Osteocyte (in vitro differentiated cells): ENCODE measurements at places on chromosomes 1 and 21.
A peak's percentile ranks its signal among the peaks of the same experiment; 100 is the strongest.

DNA sequence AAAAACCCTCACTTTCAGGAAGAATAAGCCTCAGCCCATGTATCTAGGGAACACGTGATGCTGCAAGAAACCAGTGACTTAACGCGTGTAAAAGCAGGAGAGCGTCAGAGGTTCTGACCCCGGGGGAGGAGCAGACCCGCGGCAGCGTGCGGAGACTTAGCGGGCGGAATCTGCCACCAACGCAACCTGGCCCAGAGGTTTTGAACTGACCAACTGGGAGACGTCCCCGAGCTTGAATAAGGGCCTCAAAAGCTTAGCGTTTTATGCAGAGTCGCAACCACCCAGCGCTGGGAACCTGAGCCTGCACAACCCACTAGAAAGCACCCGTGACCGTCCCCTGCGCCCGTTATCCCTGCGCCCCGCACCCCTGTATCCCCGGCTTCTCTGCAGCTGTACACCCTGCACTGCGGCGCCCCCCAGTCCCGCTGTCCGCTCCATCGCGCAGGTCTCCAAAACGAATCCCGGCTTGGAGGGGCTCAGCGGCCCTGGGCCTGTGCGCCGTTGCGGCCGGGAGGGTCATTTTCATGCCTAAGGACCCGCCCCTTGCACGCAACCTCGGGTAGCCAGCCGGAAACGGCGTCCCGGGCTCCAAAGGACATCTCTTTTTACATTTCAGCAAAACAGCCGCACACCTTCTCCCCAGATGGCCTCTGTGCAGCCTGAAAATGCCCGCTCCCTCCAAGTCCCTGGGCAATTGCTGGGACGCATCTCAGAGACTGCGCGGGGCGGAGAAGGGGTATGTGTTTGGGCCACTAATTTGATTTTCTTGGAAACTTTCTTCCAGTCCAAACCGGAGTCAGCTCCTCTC, 29.4 kb upstream of the TRIM17 start:
- DNase-seq: no peak

DNA sequence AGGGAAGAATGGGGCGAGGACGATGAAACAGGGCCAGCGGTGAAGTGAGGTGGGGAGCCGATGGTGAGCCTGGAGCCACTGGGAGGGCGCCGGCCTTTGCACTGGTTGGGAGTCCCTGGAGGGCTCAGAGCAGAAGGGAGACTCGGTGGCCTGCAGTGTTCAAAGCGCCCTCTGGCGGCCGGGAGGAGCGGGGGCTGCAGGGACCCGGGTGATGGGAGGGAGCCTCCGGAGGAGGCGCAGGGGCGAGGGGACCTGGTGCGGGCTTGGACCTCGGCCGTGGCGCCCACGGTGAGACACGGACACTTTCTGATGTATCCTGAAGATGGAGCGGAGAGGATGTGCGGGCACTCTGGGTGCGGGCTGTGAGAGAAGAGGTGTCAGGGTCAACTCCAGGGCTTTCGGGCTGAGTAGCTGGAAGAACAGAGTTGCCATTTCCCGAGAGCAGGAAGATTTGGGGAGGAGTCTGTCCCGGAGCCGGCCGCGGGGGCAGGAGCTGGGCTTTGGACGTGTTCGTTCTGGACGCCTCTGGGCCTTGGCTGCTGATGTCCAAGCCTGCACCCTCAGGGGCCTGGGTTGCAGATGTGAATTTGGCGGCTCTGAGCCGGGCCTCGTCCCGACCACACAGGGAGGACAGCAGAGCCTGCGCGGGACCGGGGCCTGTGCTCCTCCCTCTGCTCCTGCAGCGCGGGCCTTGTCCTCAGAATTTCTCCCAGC, 29.7 kb downstream of the HEYL start:
- peak; percentile 88 for DNase-seq

- no peak for DNase-seq
These were observed 7.3 kb downstream of the GSTM5 start for GRCh38 chr1:109719337-109719837.

DNA sequence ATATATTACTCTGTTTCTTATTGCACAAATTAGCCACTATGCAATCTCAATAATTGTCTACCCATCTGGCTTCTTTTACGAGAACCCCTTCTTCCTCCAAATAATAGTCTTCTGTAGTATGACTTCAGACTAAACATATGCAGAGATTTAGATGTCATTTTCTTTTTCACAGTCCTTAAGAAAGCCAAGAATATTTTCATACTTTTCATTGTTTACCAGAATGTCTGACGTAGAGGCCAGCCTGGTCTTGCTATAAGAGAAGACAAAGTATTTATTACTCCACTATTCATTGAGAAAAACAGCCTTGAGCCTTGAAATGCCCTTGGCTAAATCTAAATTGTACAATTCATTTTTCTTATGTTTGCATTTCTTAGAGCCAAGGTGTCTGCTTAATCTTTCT, 714.9 kb upstream of the CXADR start:
- no peak for DNase-seq

DNA sequence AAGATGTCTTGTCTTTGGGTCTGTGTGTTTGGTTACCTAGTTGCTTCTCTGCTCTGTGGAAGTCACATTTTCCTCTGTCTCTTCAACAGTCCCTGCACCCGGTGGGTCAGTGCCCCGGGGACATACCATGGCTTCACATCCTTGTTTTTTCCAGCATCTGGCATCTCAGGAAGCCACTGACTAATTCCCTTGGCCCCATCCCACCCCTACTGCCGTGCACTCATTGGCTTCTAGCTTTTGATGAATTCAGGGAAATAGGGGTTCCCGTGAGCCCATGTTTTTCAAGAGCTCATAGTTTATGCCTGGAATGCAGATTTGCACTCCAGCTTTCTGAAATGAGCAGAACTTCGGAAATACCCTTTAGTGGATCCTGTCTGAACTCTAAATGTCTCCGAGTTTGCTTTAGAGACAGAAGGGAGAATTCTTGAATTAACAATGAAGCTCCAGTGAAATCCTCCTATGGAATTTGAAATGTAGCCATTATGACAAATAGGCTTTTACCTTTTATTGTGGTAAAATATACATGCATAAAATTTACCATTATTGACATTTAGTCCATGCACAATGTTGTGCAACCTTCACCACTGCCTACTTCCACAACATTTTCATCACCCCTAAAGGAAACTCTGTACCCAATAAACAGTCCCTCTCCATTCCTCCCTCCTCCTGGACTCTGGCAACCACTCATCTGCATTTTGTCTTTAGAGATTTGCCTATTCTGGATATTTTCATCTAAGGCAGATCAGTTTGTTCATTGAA, 67.5 kb downstream of the CLIC6 start:
- no peak for DNase-seq

DNA sequence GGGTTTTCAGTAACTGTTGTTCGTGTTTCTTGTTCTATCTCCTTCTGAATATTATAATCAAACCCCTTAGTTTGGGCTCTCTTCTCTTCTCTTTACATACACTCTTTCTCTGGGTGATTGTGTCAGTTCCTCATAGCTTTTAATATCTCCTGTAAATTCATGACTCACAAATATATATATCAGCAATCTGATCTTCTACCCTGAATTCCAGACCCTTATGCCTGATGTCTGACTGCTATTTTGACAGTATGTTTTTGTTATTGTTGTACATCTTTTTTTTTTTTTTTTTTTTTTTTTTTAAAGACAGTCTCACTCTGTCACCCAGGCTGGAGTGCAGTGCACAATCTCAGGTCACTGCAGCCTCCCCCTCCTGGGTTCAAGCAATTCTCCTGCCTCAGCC, 70.8 kb upstream of the MPC2 start:
- no peak for DNase-seq

DNA sequence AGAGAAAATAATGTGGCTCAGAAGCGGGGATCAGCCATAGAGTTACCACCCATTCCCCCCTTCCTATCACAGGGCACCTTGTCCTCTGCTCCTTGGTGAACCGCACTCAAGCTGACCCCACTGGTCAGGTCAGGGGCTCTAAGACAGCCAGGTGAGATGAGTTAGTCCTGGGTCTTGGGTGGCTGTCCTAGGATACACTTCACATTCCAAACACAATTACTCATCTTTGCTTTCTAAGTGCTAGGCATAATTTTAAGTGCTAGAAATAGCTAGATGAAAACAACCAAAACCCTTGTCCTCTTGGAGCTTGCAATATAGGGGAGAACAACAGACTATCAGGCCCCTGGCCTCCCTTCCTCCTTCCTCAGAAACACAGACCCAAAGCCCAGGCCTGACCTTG, 7.8 kb upstream of the MUTYH start:
- no peak for DNase-seq

DNA sequence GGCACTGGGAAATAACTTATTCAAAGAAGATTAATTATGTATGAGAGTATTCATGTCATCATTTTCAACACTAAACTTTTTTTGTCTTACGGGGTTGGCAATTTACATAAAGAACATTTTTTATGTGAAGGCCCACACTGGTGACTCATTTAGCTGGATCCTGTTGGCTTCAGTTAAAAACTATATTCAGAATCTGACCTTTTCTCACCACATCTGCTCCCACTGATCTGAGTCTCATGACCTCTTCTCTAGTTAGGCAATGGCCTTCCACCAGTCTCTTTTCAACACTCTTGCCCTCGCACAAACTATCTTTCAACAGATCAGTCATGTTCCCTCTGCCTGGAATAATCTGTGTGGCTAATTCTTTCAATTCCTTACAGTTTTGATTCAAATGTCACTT, 53.4 kb downstream of the TMPRSS15 start:
- DNase-seq: no peak

DNA sequence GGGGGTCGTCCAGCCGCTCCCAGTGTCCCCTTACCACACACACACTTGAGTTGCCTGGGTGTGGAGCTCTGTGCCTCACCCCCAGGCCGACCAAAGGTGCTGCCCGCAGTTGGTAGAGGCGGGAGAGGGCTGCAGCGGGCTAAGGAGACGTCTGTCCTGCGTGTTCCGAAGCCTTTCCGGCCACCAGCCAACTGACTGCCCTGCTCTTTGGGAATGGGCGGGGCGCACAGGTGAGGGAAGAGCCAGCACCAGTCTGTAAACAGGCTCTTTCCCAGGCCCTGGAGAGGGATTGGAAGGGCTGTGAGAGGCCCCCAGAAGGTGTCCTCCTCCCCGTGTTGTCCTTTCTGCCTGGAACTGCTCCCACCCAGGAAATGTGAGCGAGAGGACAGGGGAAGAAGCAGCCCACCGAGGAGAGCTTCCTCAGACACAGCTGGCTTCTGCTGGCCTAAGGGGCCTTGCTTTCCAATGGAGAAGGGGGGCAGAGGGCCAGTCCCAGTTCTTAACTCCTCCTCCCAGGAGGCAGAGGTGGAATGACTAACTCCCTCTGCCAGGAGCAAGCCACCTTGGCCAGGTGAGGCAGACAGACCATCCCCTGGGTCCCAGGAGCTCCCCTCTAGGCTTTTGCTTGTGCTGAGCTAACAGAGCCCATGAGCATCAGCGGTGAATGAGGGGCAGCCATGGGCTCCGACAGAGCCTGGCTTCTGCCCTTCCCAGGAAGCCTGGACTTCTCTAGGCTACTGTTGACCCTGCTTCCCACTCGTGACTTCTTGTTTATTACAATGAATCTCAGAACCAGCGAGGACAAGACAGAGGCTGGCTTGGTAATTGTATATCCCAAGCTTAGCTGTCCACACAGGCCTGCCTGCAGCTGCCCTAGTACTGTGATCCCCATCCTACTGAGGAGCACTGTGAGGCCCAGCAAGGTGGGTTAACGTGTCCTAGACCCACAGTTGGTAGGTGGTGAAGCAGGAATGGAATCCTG, 158.1 kb upstream of the COA6 start:
- DNase-seq: no peak

GRCh38 chr1:220594356-220594755, 66.4 kb downstream of the MARK1 start:
- no peak for DNase-seq

DNA sequence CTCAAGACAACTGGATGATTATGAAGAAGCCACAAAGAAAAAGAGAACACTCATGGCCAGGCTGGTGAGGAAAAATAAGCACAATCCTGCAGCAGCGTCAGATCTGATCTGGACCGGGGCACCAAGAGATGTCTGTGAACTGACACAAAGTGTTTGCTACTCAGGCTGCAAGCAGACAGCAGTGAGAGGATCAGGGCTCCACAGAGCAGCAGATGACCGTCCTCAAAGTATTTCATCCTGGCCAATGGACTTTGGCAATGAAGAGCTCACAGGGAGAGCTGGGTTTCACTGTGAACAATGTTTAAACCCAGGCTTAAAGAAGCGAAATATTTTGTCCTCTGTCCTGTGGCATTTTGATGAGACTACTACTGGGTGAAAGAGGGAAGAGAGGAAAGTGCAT, 299.2 kb downstream of the GPATCH2 start:
- DNase-seq: no peak

DNA sequence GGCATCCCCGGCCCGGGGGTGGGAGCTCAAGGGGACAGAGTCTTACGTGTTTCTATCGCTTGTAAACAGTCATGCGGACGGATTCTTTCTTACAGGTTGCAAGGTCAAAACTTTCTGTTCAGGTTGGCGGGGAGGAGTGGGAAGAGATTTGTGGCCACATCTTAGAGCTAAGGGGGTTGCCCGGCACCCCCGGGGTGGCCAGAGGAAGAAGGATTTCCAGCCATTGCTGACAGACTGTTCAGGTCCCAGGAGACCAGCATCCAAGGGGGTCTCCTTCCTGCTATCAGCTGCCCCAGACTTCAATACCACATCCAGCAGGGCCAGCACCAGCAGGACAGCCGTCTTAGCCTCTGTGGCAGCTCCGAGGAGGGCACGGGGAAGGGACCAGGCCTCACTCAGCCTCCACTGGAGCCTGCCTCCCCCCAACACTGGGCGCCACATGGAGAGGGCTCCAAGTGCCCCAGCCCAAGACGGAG, 52.0 kb downstream of the KIF21B start:
- DNase-seq: no peak

GRCh38 chr1:193543259-193543658, 356.8 kb upstream of the B3GALT2 start:
- no peak for DNase-seq

- DNase-seq: no peak
These were observed 596.3 kb downstream of the LTN1 start for GRCh38 chr21:28396421-28396820.

DNA sequence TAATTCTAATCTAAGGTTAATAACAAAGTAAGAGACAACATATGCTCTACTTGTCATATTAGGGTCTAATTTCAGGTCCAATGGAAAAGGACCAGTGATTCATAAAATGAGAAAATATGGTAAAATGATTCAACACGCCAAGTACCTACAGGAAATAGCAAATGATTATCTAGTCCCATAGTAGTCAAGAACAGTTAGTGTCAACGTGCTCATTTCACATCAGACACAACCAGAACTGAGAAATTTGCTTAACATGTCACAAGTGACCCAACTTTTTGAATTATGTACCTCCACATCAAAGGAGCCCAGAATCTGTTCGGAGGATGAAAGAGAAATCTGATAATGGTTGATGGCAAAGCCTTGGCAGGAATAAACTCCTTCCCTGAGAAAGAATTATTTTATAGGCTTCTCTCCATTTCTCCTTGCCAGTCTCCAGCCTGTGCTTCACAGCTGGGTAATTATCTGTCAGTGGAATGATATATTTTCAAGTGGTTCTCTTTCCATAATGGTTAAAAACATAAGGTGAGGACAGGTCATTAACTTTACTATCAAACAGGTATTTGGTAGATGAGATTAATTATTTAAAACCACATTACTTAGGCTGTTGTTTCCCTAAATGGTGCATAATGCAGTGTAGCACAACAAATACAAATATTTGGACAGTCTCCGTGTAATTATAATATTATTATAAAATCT, 83.2 kb downstream of the APP start:
- no peak for DNase-seq

- DNase-seq: no peak
These were observed 74.3 kb downstream of the POFUT2 start for GRCh38 chr21:45213392-45213791.
